ENCODE measurements at places on chromosomes 7 and 10.

DNA sequence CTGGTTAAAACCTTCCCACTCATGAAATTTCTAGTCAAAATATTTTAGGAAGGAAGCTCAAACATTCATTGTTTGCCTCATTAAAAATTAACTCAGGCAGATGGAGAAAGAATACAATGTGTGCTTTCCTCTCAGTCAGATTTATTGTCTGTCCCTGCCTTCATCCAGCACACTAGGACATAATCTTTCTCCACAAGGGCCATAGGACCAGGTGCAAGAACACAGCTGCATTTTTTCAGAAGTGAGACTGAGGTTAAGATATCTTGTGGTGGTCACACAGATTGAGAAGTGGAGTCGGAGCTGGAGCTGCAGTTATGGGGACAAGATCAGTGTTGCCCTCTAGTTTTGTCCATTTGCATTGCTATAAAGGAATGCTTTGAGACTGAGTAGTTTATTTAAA is 666.3 kb downstream of the CCSER2 start:
- DNase-seq, result no peak

DNA sequence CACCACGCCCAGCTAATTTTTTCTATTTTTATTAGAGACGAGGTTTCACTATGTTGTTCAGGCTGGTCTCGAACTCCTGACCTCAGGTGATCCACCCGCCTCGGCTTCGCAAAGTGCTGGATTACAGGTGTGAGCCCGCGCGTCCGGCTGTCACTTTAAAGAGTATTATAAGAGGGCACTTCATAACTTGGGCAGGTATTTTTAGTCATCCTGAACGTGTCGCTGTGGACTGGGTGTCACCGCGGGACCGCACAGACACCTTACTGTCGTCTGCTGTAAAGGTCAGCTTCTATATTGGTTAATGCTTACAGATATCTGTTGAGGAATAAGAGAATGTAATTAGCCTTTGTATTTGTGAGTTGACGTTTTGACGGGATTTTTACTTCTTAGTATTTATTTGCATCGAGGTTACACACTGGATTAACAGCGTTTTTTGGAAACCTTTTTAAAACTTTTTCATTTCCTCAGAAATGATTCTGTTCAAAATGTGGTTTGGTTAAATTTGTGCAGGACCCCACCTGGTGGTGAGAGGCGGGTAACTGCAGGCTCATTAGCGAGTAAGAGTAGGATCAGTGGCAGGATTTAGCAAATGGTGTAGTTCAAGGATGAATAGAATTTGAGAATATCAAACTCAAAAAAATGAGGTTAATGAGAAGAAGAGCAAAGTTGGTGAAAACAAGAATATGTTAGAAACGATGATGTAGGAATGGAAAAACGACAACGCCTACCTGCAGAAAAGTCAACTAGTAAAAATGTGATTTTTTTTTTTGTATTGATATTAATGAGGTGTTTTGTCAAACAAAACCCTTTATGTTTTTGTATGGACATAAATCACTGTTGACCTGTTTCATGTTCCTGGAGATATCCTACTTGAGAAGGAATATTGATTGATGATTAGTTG is 3.2 kb downstream of the DNAJB6 start:
- DNase-seq, result peak; percentile 65

GRCh38 chr10:23293145-23293724 is 51.4 kb downstream of the C10orf67 start:
- no peak for DNase-seq

- no peak for DNase-seq
Measured at GRCh38 chr7:125390981-125391380, 461.4 kb upstream of the POT1 start.

DNA sequence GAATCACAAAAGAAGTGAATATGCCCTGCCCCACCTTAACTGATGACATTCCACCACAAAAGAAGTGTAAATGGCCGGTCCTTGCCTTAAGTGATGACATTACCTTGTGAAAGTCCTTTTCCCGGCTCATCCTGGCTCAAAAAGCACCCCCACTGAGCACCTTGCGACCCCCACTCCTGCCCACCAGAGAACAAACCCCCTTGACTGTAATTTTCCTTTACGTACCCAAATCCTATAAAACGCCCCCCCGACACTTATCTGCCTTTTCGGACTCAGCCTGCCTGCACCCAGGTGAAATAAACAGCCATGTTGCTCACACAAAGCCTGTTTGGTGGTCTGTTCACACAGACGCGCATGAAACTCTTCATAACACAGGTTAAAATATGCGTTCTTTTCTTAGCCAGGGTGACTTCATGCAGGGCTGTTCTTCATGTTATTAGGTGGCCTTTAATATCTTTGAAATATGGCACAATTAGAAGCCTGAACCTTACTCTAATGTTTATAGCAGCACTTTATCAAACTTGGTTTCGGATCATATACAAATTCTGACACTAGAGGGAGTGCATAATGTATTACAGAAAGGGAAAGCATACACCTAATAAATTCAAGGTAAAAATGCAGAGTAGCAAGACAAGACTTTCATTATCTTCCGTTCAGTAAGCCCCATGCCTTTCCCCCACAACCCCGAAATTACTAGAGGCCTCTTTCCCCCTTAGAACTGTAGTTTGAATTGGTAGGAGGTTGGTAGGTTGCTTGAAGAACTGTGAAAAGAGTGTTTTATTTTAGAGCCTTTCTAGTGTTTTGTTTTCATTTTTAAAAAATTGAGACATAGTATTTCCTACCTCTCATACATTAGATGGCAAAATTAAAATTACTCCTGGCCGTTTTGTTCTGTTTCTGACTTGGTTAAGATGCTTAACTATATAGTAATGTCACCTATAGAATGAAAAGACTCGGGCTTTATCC is 117.9 kb downstream of the NPY start:
- no peak for DNase-seq

GRCh38 chr10:73865459-73866442 is 8.6 kb downstream of the CAMK2G start:
- no peak for DNase-seq

DNA sequence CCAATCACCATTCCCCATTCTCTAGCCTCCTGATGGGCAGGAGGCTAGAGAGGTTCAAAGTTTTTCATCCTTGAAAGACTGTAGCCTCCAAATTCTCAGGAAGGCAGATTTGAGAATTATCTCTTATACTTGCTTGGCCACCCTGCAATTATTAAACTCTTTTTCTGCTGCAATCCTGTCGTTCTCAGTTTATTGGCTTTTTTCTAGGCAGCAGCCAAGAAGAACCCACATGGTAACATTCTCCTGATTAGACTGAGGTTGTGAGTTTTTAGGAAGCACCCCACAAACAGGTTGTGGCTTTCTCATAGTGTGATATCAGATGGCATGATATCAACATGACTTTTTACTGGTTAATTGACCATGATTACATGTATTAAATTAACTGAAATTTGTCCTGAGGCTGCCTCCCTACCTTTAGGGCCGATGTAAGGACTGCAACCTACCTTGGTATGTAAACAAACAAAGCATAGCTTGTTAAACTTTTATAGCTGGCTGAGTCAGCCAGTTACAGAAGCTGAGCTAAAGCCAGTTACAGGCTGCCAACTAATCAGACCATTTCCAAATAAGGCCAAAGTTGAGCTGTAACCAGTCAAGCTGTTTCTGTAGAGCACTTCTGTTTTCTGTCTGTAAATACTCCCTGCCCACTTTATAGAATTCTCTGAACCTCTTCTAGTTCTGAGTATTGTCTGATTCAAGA is 3.2 kb upstream of the ZNF248 start:
- no peak for DNase-seq
